ENCODE measurements at places on chromosomes 7 and 10. TPM values are rescaled to one million over a fixed set of nuclear protein-coding genes. Genes with fewer than 3 reads are reported as not detected.

- no peak for DNase-seq
Measured at GRCh38 chr10:17005621-17006566, 123.7 kb downstream of the CUBN start.

- no peak for DNase-seq
Measured at GRCh38 chr10:122662231-122662630, 37.4 kb downstream of the C10orf120 start.

- no peak for DNase-seq
Measured at GRCh38 chr7:8070451-8071180, 102.0 kb downstream of the GLCCI1 start.

- DNase-seq = no peak
Measured at GRCh38 chr10:25498645-25499044, 323.8 kb downstream of the GPR158 start.

- DNase-seq = no peak
Measured at GRCh38 chr7:139763330-139763729, 14.5 kb downstream of the HIPK2 start.

DNA sequence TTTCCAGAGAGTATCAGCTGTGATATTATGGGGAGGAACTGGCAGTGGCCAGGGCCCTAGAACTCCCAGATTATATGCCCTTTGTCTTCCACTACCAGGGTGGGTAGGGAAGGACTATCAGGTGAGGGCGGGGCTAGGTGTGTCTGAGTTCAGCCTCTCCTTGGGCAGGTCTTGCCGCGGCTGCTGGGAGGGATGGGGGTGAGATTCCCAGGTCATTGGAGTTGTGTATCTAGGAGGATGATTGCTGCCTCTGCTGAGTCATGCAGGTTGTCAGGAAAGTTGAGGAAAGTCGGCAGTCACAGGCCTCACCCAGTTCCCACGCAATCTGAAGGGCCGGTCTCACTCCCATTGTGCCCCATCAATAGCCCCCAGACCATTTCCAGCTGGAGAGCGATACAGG lies 185.2 kb downstream of the DKK1 start:
- DNase-seq = no peak

OR2A12 gene
- polyA plus RNA-seq = not detected
